Liver (tissue), 10 donors: ENCODE measurements at places on chromosomes 6 and 20. TPM values are rescaled to one million over a fixed set of nuclear protein-coding genes. Genes with fewer than 3 reads are reported as not detected.

The CLIC5 gene
- 0.09 TPM for polyA plus RNA-seq

The SNX21 gene
- polyA plus RNA-seq: 3.8 TPM

The TPX2 gene
- polyA plus RNA-seq: 1.1 TPM

The RBPJL gene
- polyA plus RNA-seq: not detected

- H3K27ac ChIP-seq: no peak overlapping the region
- no peak for DNase-seq
- no peaks in the 10 kb centered on the region for H3K27me3 ChIP-seq
- H3K4me1 ChIP-seq: no peaks in the 10 kb centered on the region
- H3K36me3 ChIP-seq: no peaks in the 10 kb centered on the region
Measured at GRCh38 chr6:47034421-47034820, 7.7 kb downstream of the ADGRF1 start.

- H3K36me3 ChIP-seq: no peaks in the 10 kb centered on the region
- no peak for DNase-seq
- H3K27ac ChIP-seq: no peak overlapping the region
- no peaks in the 10 kb centered on the region for H3K4me1 ChIP-seq
Measured at GRCh38 chr20:20317621-20318364, 50.1 kb upstream of the INSM1 start.

DNA sequence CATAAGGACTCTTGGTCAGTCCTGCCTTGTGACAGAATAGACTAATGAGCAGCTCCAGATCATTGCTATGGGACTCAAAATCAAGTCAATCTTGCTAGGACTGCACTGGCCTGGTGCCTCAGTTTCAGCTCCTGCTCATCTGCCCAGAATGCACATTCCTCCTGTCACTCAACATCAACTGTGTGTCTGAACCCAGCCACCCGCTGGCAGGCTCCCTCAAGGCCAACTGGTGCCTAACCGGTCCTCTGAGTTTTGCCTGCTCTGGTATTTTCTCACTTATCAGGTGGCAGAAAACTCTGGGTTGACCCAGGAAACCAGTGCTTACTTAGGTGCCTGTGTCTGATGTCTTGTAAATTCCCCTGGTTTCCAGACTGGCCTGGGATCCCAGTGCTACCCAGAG is 297.7 kb downstream of the DHX35 start:
- no peak overlapping the region for H3K4me3 ChIP-seq
- peaks cover 5% of the 10 kb centered on the region for H3K4me1 ChIP-seq
- no peaks in the 10 kb centered on the region for H3K27me3 ChIP-seq
- H3K27ac ChIP-seq: no peak overlapping the region

DNA sequence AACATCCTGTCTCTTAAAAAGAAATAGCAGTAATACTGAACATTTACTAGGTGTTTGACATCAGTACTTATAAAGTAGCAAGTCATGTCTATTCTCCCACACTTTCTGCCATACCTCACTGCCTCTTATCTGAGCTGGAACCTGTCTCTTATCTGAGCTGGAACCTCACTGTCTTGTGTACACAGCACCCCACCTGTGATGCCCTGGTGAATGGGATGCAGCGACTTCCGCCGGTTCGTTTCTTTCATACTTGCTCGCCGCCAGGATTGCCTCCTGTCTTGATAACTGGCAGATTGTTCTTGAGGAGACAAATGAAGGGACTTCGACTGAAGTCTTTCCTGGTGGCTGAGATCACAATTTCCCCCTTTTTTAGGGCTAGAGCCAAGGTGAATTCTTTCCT is 2.9 kb downstream of the DSN1 start:
- H3K4me1 ChIP-seq: peaks cover 8% of the 10 kb centered on the region
- no peak for DNase-seq
- no peak overlapping the region for H3K27ac ChIP-seq
- H3K4me3 ChIP-seq: no peak overlapping the region
- H3K36me3 ChIP-seq: peaks cover 2% of the 10 kb centered on the region
- no peaks in the 10 kb centered on the region for H3K27me3 ChIP-seq

DNA sequence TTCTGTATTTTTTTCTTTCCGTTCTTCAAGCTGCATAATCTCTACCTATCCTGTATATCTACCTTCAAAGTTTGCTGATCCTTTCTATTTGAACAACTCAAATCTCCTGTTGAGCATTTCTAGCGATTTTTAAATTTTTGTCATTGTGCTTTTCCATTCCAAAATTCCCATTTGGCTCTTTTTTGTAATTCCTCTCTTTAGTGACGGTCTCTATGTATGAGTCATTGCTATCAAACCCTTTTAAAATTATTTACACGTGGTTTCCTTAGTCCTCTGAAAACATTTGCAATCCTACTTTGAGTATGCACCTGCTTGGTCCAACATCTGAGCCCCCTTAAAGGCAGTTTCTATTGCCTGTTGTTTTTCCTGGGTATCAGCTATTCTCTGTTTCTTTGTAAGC is 100.5 kb upstream of the FOXC1 start:
- no peaks in the 10 kb centered on the region for H3K36me3 ChIP-seq
- H3K27me3 ChIP-seq: no peaks in the 10 kb centered on the region
- DNase-seq: no peak
- no peak overlapping the region for H3K4me3 ChIP-seq
- H3K27ac ChIP-seq: no peak overlapping the region

DNA sequence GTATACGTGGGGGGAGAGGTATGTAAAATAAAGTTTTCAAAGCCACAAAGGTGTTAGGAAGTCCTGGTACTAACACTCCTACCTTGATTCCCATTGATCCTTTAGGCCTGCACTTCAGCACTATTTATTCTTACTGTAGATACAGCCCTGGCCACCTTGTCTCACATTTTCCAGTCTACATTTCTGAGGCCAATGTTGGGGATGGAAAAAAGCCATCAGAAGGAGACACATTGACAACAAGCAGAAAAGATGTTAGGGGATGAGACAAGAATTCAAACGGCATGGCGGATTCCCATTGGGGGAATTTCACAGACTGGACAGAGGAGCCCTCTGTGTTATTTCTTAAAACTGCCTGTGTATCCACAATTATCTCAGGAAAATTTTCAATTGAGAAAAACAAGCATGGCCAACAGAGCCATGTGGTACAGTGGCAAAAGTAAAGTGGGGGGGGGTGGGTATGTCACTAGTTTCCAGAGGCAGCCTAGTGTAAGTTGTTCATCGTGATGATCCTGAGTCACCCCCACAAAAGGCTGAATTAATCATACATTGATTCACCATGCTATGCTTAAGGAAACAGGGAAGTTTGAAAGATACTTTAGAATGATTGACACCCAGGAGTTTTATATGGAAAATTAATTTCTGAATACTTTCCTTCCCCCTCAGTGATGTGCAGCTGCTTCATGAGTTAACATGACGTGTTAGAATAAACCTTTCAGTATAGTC is 40.5 kb downstream of the RREB1 start:
- H3K4me3 ChIP-seq: no peak overlapping the region
- H3K4me1 ChIP-seq: peaks cover 74% of the 10 kb centered on the region
- no peaks in the 10 kb centered on the region for H3K36me3 ChIP-seq
- no peaks in the 10 kb centered on the region for H3K27me3 ChIP-seq
- DNase-seq: no peak
- H3K27ac ChIP-seq: peak overlapping the region; percentile 0

DNA sequence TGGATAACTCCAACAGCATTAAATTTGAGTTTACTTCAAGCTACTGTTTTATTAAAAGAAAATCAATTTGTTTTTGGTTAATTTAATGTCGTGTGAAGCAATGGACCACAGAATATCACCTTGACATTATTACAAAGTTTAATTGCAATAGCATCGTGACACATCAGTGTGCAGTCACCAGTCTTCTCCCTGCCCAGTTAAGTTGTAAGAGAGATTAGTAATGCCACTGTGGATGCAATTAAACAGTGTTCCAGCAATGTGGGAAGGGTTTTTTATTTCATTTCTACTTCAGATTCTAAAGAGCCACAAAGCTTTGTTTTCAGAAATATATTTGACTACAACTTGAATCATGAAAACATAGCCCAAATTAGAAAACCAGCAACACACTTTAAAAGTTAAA is 128.7 kb downstream of the SYNE1 start:
- no peak overlapping the region for H3K4me3 ChIP-seq
- no peaks in the 10 kb centered on the region for H3K27me3 ChIP-seq
- no peaks in the 10 kb centered on the region for H3K4me1 ChIP-seq
- H3K27ac ChIP-seq: no peak overlapping the region
- no peaks in the 10 kb centered on the region for H3K36me3 ChIP-seq
- no peak for DNase-seq

DNA sequence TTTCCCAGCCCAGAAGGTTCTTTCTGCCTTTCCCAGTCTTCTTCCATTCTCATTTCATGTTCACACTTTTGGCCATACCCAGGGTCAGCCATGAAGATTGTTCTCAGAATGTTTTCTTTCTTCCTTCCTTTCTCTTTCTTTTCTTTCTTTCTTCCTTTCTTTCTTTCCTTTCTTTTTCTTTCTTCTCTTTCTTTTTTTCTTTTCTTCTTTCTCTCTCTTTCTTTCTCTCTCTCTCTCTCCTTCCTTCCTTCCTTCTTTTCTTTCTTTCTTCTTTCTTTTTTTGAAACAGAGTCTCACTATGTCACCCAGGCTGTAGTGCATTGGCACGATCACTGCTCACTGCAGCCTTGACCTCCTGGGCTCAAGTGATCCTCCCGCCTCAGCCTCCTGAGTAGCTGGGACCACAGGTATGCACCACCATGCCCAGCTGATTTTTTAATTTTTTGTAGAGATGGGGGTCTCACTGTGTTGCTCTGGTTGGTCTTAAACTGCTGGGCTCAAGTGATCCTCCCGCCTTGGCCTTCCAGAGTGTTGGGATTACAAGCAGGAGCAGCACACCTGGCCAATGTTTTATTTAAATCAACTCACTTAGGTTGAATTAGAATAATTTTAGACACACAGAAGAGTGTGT is 13.1 kb upstream of the FAM110A start:
- no peaks in the 10 kb centered on the region for H3K27me3 ChIP-seq
- no peak for DNase-seq
- H3K27ac ChIP-seq: no peak overlapping the region
- H3K4me3 ChIP-seq: no peak overlapping the region

DNA sequence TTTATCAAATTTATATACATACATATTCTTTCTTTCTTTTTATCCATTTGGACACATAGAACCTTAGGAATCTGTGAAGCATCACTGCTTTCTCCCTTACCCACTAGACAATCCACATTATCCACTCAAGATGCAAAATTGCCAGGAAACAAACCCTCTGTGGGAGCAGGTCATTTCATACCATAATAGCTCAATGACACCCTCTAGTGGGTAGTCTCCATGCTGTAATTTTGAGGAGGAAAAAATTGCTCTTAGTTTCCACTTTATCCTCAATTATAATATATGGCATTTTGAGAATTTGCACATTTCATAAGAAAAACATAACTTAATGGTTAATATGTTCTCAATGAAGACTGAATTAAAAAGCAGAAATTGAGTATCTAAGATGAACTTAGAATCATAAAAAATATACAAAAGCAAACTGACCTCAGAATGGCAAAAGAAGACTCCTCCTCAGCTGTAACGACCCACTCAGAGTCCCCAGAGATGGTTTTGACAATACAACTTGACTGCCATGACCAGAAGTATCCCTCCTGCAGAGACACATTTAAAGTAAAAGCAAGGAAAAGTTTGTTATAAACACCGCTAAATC is 164.1 kb downstream of the FRK start:
- H3K36me3 ChIP-seq: no peaks in the 10 kb centered on the region
- H3K4me3 ChIP-seq: no peak overlapping the region
- no peak for DNase-seq
- no peaks in the 10 kb centered on the region for H3K27me3 ChIP-seq
- peaks cover 7% of the 10 kb centered on the region for H3K4me1 ChIP-seq

- no peaks in the 10 kb centered on the region for H3K4me1 ChIP-seq
- H3K4me3 ChIP-seq: no peak overlapping the region
- no peaks in the 10 kb centered on the region for H3K27me3 ChIP-seq
- no peak for DNase-seq
Measured at GRCh38 chr20:14312001-14312400, 25.4 kb downstream of the FLRT3 start.

- H3K27me3 ChIP-seq: no peaks in the 10 kb centered on the region
- H3K36me3 ChIP-seq: no peaks in the 10 kb centered on the region
- no peak overlapping the region for H3K27ac ChIP-seq
- H3K4me1 ChIP-seq: no peaks in the 10 kb centered on the region
Measured at GRCh38 chr6:116159782-116160524, 34.0 kb upstream of the COL10A1 start.

DNA sequence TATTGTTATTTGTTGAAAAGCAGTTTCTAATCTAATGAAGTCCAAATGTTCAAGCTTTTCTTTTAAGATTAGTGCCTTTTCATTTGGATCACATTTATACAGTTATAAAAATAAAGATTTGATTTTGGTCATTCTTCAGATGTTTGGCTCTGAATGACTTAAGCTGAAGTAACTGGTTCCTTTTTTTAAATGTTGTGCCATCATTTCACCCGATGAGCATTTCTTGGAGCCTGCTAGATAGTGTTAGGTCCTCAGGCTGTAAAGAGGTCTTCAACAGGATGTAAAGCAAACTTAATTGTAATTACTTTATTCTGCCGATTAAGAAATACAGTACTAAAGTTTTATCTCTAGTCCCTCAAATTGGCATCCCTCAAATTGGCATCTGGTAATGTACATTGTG is 41.2 kb upstream of the ASIP start:
- H3K27me3 ChIP-seq: no peaks in the 10 kb centered on the region
- no peaks in the 10 kb centered on the region for H3K36me3 ChIP-seq
- no peak for DNase-seq
- H3K4me3 ChIP-seq: no peak overlapping the region
- no peak overlapping the region for H3K27ac ChIP-seq

GRCh38 chr20:50601511-50602431 is 89.6 kb downstream of the RIPOR3 start:
- no peak overlapping the region for H3K4me3 ChIP-seq
- no peak for DNase-seq
- H3K36me3 ChIP-seq: no peaks in the 10 kb centered on the region
- no peaks in the 10 kb centered on the region for H3K4me1 ChIP-seq

- no peaks in the 10 kb centered on the region for H3K36me3 ChIP-seq
- no peaks in the 10 kb centered on the region for H3K4me1 ChIP-seq
- H3K27me3 ChIP-seq: peaks cover 3% of the 10 kb centered on the region
- no peak overlapping the region for H3K4me3 ChIP-seq
- no peak overlapping the region for H3K27ac ChIP-seq
- DNase-seq: no peak
Measured at GRCh38 chr6:7811441-7811840, 85.5 kb downstream of the BMP6 start.
